ENCODE measurements at places on chromosomes 11 and 22.

GRCh38 chr11:113021111-113021510 is 59.9 kb downstream of the NCAM1 start:
- no peak for DNase-seq

DNA sequence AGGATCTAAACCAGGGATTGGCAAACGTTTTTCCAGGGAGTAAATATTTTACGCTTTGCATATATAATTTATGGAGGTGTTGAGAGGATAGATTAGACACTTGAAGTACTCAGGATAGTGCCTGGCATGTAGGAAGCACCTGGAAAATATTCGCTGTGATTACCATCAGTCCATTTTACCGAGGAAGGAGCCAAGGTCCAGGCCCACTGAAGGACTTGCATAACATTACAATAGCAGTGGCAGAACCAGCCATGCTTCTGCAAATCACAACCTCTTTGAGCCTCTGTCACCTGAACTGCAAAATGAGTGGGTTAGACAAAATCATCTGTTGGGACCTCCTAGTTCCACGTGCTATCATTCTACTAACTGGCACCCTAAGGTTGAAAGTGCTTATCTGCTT is 5.4 kb downstream of the FUT4 start:
- DNase-seq = no peak

DNA sequence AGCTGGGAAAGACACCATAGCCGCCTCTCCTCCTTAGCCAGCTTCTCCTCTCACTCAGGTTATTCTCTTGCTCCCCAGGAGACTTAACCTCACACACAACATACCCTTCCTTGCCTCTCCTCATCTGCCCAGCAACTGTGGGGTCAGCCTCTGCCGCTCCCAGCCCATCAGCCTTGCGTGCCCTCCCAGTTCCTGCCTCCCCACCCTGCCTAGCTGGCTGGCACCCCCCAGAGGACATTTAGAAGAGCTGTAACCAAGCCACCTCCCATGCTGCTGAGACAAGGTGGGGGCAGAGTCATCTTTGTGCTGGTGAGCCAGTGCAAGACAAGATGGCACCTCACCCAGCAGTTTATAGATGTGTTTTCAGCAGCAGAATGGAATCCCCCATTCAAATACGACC is 38.2 kb downstream of the TOM1 start:
- DNase-seq = no peak

- no peak for DNase-seq
These were observed 27.1 kb upstream of the GAL start for GRCh38 chr11:68657021-68657780.

GRCh38 chr22:50112151-50113118 is 22.6 kb downstream of the MOV10L1 start:
- no peak for DNase-seq

DNA sequence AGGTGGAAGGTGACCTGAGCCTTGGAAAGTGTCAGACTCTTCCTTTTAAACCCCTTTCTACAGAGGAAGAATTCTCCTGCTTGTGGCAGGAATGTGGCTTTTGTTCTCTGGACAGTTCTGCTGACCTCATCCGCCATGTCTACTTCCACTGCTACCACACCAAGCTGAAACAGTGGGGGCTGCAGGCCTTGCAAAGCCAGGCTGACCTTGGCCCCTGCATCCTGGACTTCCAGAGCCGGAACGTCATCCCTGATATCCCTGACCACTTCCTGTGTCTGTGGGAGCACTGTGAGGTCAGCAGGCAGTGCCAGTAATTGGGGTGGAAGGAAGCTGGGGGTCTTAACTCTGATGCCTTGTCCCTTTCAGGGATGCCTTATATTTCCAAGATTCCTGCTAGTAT is 9.3 kb downstream of the HINFP start:
- no peak for DNase-seq

- DNase-seq = no peak
These were observed 68.9 kb upstream of the POU2AF2 start for GRCh38 chr11:111176603-111177002.

DNA sequence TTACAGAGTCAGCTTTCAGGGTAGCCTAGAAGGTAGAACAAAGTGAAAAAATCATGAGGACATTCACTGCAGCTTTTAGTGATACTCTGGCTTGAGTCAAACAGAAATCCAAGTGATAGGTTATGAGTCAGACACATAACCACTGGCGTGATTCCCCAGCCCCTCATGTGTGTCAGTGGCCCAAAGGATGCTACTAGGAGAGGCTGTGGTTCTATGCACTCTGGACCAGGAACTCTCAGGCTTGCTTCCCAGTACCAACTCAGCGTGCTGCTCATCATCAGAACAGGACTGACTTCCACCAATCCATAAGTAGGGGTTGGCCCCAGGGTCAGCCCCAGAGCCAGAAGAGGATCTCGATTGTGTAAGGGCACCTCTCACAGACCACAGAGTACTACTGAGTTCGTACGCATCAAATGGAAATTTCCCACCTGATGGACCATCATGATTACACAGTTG is 116.8 kb downstream of the MED15 start:
- DNase-seq = no peak

- DNase-seq = peak; percentile 91
These were observed 10.6 kb downstream of the FREY1 start for GRCh38 chr11:45896422-45896984.

GRCh38 chr11:36620246-36620645 is 22.2 kb upstream of the RAG2 start:
- DNase-seq = no peak

DNA sequence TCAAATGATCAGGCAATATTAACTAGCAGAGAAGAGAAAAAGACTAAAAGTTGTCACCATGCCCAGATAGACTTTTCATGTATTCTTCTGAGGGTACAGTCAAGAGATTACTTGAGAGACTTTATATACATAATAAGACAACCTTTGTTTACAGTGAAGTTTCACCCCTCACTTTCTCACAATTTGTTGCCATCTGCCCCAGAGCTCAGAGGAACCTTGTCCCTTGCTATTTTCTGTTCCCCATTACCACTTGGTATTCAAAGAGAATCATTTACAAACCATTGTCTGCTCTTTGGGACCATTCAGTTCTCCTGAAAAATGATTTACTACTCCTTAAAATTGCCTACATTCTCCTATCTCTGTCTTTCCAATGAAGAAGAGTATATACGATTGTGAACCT is 544.6 kb downstream of the CNTN5 start:
- no peak for DNase-seq

- DNase-seq = no peak
These were observed 1.1 kb upstream of the CLTCL1 start for GRCh38 chr22:19292458-19293230.

DNA sequence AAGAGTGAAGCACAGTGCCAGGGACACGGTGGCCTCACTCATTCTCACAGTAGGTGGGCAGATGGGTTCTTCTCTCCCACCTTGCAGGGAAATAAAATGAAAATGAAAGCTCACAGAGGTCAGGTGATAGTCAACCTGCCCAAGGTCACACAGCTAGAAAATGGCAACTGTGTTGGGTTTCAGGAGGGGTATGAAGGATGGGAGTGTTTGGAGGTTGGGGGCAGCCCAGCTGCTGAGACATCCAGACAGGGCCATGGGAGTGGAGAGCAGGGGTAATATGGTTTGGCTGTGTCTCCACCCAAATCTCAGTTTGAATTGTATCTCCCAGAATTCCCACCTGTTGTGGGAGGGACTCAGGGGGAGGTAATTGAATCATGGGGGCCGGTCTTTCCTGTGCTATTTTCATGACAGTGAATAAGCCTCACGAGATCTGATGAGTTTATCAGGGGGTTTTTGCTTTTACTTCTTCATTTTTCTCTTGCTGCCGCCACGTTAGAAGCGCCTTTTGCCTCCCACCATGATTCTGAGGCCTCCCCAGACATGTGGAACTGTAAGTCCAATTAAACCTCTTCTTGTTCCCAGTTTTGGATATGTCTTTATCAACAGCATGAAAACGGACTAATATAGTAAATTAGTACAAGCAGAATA is 247.0 kb downstream of the TENM4 start:
- no peak for DNase-seq

- DNase-seq = no peak
These were observed 144.1 kb upstream of the B3GAT1 start for GRCh38 chr11:134556186-134556585.

DNA sequence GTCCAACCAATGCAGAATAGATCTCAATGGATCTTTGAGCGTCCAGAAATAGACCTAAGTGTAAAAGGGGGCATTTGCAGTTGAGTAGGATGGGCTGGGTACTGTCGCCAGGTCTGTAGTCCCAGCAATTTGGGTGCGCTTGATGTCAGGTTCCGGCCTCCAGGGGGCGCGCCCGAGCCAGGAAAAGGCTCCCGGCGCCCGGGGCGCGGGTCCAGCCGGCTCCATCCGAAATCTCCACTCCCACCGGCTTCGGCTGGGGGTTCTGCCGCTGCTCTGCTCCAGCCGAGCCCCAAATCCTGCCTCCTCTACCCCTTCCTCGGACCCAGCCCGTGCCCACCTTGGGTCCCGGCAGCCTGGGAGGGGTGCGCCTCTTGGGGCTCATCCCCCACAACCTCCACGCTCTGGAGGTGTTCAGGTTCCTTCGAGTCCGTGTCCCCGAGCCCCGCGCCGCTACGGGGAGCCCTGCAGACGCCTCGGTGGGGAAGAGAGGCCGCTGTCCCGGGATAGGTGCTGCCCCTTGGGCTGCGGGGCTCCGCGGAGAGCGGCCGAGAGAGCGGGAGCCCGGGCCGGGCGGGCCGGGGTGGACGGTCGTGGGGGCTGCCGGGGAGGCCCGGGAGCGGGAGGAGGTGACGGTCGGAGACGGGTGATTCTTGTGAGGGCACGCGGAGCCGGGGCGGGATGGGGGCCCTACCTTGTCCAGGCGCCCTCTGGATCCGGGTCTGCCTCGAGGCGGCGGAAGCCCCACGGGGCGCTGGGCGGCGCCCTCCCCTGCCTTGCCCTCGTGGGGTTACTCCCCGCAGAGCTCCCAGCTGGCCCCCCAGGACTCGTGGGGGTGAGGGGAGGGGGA is 13.0 kb upstream of the CYB5R3 start:
- DNase-seq = peak; percentile 50

GRCh38 chr22:25729016-25729995 is 12.7 kb upstream of the MYO18B start:
- no peak for DNase-seq

GRCh38 chr11:65699306-65699705 is 12.7 kb upstream of the KAT5 start:
- DNase-seq = no peak

GRCh38 chr11:66637557-66638176 is 836 bp upstream of the RBM4 start:
- no peak for DNase-seq

GRCh38 chr11:124900464-124900863 is 2.8 kb upstream of the ROBO4 start:
- DNase-seq = no peak

DNA sequence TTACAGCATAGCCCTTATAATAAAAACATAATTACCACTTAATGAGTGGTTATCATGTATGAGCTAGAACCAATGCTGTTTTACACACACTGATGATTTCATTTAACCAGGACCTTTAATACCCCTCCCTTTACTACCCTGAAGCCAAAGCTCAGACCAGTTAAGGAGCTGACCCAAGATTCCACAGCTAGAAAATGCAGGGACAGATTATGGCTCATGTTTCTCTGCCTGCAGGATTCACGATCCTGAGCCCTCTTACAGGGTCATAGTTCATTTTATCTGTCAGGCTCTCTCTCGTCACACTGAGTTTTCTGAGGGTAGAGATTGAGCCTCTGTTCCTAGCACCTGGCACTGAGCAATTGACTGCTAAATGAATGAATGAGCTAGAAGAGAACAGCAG is 27.4 kb downstream of the TUB start:
- DNase-seq = no peak

DNA sequence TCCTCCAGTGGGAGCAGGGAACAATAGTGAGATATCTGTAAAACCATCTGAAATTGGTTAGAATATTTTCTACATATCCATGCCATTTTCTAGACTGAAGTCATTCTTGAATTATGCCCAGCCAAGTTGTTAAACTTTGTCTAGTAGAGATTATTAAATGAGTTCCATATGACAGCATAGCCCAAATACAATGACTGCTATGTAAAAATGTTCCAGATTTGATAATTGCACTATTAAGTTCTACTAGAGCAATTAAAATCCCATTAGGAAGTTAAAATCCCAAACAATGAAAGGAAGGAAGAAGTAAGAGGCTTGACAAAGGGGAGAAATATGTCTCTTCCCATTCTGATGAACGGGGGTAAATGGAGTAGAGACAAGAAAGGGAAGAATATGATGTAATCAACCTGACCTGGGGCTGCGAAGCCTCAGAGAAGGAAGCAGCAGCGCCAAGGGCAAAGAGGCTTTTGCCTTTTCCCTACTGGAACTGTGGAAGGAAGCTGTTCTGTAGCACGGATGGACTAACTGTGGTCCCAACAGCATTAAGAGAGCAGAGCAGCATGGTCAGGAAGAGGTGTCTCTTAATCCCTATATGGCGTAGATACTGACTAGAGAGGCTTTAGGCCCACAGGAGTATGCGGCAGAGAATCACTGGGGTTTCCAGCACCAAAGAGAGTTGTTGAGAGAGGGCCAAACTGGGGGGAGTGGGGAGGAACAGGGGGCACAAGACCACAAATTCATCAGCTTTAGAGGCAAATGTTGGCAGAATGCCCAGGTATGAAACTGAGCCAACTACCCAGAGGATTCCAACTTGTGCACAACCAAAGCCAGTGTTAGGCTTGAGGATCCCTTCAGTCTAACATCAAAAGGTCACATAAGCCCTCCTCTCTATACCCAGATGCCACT is 26.7 kb downstream of the RRP8 start:
- DNase-seq = peak; percentile 78

DNA sequence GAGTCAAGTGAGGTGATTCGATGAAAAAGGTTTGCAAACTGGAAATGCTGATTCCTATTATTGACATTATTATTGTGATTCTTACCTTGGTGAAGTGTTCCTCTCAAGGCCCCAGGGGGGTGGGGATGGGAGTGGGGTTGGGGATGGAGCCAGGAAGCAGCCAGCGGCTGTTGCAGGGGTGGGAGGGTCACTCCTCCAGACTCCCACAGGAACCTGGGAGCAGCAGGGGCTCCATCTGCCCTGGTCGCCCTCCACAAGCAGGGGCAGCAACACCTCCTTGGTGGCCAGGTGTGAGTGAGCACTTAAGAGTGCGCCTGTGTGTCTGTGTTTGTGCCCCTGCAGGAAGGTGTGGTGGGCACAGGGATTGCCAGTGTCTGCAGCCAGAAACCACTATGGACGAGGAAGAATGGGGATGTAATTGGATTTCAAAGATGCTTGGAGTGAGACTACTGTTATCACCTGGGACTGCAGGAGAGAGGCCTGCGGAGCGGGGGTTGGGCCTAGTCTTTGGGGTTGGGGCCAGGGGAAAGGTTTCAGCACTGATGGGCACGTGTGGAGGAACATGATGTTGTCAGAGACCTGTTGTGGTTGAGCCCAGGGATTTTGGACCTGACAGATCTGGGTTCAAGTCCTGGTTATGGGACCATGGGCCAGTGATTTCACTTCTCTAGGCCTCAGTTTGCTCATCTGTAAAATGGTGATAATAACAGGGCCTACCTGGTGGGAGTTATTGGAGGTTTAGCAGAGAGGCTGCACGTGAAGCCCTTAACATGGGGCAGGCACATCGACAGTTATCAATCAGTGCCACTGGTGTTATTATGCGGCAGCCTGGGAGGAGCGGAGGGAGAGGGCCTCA is 3.6 kb upstream of the TP53I11 start:
- DNase-seq = no peak

- DNase-seq = no peak
These were observed 8.8 kb upstream of the CASTOR1 start for GRCh38 chr22:30297991-30298701.

Data from NCI-H1092 (cell line).